Ascending aorta (tissue), 2 donors: ENCODE measurements at places on chromosomes 7 and 10. TPM values are rescaled to one million over a fixed set of nuclear protein-coding genes. Genes with fewer than 3 reads are reported as not detected.

Gene ZNF365
- total RNA-seq: not detected

GRCh38 chr10:48814933-48815332, 124.7 kb downstream of the LRRC18 start:
- DNase-seq: no peak

- DNase-seq: no peak
These were observed 91.2 kb upstream of the PAX2 start for GRCh38 chr10:100653957-100654781.

DNA sequence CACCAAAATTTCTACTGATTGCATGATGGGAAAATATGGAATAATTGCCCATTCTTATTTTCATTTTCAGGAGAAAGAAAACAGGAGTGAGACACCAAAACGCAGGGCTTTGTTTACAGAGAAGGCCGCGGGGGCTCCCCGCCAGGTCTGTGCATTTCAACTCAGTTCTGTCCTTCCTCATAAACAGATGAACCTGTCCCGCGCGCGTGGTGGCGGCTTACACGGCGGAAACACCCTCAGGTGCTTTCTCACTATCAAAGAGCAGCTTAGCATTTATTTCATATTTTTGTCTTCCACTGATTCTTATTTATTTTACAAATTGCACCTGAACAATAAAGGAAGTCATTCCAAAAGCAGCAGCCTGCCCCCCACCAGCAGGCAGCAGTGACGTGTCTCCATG, 579.4 kb downstream of the PTPRN2 start:
- no peak for DNase-seq

- DNase-seq: no peak
These were observed 2.0 kb downstream of the INSIG1 start for GRCh38 chr7:155299535-155300202.

- DNase-seq: no peak
These were observed 30.8 kb downstream of the UMAD1 start for GRCh38 chr7:7671361-7671760.

- DNase-seq: no peak
These were observed 8.3 kb downstream of the GALNT17 start for GRCh38 chr7:71140264-71140663.

Gene STEAP2
- 18.7 TPM for total RNA-seq

Gene JCAD
- total RNA-seq: 82.8 TPM

- no peak for DNase-seq
These were observed 20.3 kb upstream of the HYAL4 start for GRCh38 chr7:123824754-123825067.

Gene ANKRD1
- total RNA-seq: 8.1 TPM

DNA sequence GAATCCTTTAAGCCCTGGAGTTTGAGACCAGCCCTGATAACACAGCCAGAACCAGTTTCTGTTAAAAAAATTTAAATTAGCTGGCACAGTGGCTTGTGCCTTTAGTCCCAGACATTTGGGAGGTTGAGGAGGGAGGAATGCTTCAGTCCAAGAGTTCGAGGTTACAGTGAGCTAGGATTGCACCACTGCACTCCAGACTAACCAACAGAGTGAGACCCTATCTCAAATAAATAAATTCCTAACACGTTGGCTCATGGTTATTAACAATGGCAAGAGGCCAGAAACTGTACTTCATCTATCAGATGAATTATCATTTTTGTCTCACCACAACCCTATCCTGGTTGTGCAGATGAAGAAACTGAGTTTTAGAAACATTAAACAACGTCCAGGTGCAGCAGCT, 2.1 kb upstream of the PPIA start:
- DNase-seq: no peak

Gene BTBD16
- total RNA-seq: not detected

DNA sequence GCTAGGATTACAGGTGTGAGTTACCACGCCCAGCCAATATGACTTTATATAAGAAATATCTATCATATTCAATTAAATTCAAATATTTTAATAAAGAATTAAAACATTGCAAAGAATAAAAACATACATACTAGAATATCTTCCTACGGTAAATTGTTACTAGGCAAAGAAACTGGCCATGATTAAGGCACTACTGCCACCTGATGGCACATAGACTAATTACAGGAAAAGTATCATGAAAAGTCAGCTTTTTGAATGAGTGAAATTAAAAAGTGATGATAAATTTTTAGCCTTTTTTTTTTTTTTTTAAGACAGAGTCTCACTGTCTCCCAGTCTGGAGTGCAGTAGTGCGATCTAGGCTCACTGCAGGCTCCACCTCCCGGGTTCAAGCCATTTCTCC, 30.9 kb downstream of the MRPS33 start:
- no peak for DNase-seq

DNA sequence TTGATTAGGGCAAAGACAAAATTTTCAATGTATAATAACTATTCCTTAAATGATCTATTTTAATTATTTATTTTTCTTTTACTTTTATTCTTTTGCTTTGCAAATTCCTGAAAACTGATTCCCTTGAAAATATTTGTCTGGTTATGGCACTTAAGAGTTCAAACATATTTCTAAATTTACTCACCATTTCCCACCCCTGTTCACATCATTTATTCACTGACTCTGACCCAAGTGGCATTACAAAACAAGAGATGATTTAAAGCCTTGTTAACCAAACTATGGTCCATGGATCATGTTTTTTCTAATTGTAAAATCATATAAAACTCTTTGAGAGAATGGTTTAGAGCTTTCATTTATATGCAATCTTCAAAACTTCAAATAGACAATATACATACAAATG, 1256.1 kb upstream of the LRRN3 start:
- no peak for DNase-seq

Gene LBX1
- not detected for total RNA-seq

- no peak for DNase-seq
These were observed 82.4 kb downstream of the KLF6 start for GRCh38 chr10:3702569-3702968.

GRCh38 chr7:139094030-139094429, 15.5 kb downstream of the ZC3HAV1 start:
- no peak for DNase-seq

- no peak for DNase-seq
These were observed 80.9 kb upstream of the AGBL3 start for GRCh38 chr7:134905375-134905774.

Gene GIMAP2
- total RNA-seq: 12.3 TPM

- no peak for DNase-seq
These were observed 341.0 kb upstream of the ZMIZ1 start for GRCh38 chr10:78727728-78728127.

DNA sequence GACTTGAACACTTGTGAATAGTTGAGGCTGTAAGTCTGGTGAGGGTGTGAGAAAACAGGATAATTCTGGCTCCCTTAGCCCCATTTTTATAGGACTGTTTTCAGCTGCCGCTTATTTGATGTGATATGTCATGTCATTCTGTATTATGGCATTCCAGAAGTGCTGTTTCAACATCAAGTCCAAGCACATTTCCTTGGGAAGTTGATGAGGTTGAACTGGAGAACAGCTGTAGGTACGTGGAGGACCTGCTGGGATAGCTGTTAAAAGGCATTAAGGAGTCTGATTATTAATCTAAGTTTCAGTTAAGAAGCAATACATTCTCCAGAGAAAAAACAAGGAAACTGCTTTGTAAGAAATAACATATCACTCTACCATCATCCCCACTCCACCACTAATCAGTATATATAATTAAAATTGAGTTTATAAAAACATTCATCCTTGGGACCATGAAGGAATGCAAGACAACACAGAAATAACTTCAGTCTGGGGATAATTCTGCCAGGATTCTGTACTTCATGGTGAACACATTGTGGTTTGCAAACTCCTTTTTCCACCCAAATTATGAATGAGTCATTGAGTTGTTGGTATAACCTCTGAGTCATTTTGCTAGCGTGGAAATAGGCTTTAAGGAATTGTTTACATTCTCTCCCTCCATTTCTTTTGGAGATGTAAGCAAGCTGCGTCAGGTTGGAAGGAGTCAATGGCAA, 39.9 kb upstream of the TMEM229A start:
- DNase-seq: no peak

- DNase-seq: no peak
These were observed 20.3 kb downstream of the SCART1 start for GRCh38 chr10:133474027-133474426.

Gene ERVW-1
- not detected for total RNA-seq

Gene DNAJC30
- 16.0 TPM for total RNA-seq

DNA sequence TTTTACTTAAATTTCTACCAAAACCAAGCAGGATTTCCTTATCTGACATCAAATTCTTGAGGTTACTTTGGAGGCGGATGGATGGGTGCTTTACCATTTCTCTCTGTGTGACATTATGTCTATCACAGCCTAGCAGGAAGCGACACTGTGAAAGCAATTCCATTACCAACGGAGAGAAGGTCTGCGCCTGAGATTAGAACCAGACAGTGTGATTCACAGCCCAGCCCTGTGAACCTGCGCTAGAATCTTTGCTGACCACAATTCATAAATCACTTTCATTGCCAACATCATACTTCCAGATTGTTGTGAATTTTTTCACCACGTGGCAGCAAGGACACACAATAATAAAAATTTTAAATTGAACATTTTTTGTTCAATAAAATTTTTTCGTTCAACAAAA, 126.5 kb downstream of the CUBN start:
- no peak for DNase-seq

GRCh38 chr7:150769768-150770167, 30.4 kb downstream of the TMEM176B start:
- no peak for DNase-seq

GRCh38 chr10:99920486-99920885, 89.3 kb downstream of the DNMBP start:
- DNase-seq: no peak

- DNase-seq: no peak
These were observed 19.0 kb upstream of the TSPAN12 start for GRCh38 chr7:120876922-120877321.

Gene TAS2R60
- not detected for total RNA-seq

Gene EPDR1
- total RNA-seq: 144 TPM

GRCh38 chr10:51711519-51711891, 12.1 kb upstream of the CSTF2T start:
- no peak for DNase-seq

DNA sequence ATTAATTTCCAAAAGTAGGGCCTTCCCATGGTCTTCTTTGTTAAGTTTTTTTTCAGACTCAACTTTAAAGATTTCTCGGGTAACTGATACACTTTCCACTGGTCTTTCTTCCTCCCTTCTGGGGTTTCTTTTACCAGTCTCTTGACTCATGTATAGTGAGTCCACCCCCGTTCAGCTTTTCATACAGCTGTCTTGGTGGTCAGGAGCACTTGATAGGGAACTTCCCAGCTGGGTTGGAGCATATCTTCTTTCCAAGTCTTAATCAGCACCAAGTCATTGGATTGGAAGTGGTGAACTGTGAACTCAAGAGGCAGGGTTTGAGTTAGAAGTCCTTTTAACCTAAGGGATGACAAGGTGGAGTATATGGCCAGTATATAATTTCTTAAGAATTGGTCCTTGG, 29.2 kb upstream of the ELOVL3 start:
- DNase-seq: no peak

Gene ACBD7
- total RNA-seq: not detected

Gene SYT15B
- 68.3 TPM for total RNA-seq

DNA sequence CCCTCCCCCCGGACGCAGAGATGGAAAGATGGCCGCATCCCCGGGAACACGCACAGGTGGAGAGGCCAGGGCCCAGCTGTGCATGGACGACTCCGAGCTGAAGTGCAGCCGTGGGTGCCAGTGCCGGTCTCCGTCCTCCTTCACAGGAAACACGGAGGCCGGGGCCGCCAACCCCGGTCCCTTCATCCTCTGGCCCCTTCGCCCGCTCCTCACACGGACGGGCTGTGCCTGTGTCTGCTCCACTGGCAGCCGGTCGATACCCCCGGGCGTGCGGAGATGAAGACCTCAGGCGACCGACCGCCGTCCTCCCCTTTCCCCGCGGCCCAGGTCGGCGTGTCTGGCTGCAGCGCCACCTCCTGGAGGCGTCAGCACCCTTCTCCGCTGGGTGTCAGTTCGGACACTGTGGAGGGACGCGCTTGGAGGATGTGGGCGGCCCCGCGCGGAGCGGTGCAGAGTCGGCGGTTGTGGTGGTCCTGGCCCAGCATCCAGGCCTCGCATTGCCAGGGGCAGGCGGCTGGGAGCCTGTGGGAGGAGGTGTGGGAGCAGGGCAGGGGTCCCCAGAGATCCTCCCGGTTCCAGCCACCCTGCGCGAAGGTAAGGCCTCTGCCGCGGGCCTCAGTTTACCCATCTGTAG, 9.9 kb downstream of the ZNF511 start:
- DNase-seq: no peak

GRCh38 chr10:97922022-97922758, 72.5 kb downstream of the GOLGA7B start:
- no peak for DNase-seq

DNA sequence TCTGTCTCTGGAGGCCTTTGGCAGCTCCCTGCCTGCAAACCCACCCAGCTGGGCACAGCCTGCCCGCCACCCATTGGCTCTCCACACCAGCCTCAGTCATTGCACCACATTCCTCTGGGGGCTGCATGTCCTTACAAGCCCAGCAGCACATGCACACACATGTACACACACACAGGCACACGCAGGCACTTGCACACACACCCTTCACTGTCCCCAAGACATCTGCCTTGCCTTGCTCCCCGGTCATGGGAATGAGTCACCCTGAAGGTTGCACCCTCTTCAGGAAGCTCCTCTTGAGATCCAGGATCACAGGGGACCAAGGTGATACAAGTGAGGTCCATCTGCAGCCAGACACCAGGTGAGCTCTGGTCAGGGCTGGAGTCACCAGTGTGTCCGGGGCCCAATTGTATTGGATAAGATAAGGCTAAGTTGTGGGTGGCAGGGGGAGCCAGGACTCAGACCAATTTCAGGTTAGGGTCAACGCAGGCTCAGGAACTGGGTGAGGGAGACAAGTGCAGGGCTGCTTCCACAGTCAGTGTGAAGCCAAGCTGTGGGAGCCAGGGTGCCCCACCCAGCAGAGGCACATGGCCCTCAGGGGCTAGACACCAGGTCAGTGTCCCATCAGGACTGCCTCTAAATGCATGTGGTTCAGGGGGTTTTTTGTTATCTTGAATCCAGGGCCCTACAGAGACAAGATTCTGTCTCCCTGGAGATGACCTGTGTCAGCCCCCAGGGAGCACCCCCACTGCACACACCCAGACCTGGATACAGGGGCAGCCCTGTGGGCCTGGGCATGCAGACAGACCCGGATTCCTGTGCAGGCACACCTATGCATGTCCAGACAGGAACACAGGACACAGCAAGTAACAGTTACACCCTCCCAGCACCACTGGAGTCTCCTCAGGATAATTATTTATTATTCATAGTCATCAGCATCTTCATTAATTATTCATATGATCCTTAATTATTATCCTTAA, 33.8 kb downstream of the KCNH2 start:
- DNase-seq: peak; percentile 45

Gene CCAR1
- total RNA-seq: 9.5 TPM
